ENCODE measurements at places on chromosomes 7 and 10.
A peak's percentile ranks its signal among the peaks of the same experiment; 100 is the strongest.

GRCh38 chr7:83827036-83827435 is 178.1 kb upstream of the SEMA3E start:
- no peak for DNase-seq

- DNase-seq, result no peak
Measured at GRCh38 chr10:63208986-63209385, 75.9 kb downstream of the NRBF2 start.

DNA sequence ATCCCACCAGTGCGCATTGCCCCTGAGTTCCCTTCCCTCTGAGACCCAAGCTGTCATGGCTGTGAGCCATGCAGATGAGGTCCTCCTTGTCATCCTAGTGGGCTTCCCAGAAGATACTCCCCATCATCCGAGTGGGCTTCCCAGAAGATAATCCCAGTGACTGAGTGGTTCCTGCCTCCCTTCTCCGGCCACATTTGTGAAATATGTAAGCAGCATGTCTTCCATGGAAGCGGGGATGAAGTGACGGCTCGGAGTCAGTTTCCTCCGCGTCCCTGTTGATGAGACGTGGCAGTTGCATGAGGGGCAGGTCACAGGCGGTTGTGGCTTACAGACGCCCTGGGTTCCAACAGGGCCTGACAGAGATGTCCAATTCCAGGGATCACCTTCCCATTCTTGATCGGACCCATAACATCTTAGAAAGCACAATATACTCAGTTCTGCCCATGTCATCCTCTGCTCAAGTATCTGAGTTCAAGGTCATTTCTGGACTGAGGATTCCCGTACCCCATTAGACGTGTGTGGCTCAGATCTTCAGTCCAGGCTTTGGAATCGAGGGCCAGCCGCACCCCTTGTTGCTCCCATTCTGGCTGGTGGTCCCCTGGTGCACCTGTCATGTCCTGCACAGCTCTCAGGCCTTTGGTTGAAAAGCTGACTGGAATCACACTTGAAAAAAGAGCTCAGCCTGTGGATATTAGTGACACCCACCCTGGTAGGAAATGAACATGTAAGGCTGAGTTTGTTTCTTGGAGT is 166.9 kb downstream of the PTPRN2 start:
- no peak for DNase-seq

- DNase-seq, result no peak
Measured at GRCh38 chr7:105811189-105811847, 65.1 kb downstream of the ATXN7L1 start.

DNA sequence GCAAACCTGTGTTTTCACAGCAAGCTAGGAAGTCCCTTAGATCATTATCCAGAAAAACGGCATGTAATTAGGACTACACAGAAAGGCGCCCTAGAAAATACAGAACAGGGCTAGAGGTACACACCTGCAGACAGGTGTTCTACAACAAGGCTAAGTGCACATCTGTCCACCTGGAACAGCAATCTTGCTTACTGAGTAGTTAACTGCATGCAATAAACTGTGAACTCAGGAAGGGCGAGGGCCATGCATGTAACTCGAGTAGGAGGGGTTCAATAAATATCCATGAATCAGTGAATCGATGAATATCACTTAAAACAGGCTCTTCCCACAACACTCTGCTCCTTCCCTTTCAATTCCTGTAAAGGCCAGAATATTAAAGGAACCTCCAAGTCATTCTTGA is 22.0 kb downstream of the FAM171A1 start:
- no peak for DNase-seq

- peak; percentile 83 for DNase-seq
Measured at GRCh38 chr7:131231381-131232220, 96.1 kb upstream of the MKLN1 start.

- DNase-seq, result no peak
Measured at GRCh38 chr10:58322072-58322834, 12.6 kb upstream of the UBE2D1 start.

DNA sequence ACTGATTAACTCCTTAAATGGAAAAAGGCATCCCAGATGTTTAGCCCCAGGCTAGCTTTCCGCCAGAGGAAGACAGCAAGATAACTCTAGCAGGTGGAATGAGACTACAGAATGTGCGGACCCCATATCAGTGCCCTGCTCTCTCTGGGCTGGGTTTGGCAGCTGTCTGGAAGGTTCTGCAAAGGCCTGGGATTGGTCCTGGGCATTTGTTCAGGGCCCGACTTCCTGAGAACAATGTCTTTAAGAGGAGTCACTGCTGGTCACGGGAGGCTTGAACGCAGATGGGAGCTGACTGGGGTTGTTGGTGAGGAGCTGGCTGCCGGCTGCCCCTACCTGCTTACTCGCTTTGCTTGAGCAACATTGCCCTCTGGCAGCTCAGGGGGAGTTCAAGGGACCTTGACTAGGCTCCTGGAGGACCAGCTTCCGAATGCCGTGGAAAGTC is 130.6 kb upstream of the BTBD16 start:
- no peak for DNase-seq

GRCh38 chr10:99357691-99358090 is 28.5 kb downstream of the CNNM1 start:
- no peak for DNase-seq

GRCh38 chr7:151877911-151878835 is 1.3 kb upstream of the PRKAG2 start:
- DNase-seq, result no peak

DNA sequence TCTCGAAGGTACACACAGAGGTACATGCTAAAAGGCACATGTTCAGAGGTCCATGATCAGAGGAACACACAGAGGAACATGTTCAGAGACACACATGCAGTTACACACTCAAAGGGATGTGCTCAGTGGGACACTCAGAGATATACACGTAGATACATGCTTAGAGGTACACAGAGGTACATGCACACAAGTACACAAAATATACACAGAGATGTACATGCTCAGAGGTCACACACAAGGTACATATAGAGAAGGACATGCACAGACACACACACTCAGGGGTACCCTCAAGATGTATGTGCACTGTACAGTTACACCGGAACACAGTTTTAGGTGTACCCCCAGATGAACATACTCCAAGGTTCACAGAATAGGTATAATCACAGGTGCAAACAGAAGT is 18.8 kb downstream of the NPC1L1 start:
- no peak for DNase-seq

- DNase-seq, result no peak
Measured at GRCh38 chr10:33306126-33306525, 28.3 kb downstream of the NRP1 start.

DNA sequence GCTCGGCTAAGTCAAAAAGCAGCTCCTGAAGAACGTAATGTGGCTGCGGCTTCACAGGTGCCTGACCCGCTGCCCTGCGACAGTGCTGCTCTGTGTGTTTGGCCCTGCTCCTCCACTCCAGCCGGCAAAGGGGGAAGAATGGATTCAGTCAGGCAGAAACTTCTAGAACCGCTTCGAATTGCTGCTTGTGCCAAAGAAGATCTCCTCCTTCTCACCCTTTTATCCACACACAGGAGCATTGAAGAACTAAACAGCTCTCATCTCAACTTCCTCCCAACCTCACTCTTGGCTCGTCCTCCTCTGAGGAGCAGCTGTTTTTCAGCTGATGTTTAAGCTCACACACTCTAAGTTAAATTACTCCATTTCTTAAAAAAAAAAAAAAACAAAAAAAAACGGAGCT is 651.4 kb downstream of the INHBA start:
- no peak for DNase-seq

DNA sequence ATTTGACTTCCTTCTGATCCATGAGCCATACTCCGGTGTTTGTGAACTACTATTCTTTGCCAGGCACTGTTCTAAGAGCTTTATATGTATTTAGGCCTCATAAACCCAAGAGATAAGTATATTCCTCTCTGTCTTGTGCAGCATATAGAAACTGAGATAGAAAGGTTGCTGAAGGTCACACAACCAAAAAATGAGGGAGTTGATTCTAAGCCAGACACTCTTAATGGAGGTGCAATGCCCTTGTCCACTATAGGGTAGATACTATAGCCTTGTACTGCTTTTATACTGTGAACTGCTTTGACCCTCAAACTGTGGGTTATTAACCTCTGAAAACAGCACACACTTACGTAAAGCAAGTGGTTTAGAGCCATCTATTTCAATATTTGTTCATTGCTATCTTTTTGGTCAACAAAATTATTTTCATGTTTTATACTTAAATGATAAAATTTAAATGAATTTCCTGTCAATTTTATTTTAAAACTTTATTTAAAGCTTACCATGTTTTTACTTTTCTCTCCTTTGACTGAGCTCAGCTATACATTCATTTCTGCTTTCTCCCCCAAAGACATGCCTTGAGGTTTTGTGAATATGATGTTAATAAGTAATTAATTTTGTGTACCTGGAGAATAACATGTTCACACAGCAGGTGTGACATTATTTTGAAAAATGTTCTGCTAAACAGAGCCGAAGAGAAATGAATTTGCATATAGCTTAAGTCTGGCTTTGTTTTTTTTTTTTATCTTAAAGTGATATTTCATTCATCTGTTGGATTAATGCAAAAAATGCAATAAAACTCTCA is 687.3 kb downstream of the DNAJB9 start:
- no peak for DNase-seq

DNA sequence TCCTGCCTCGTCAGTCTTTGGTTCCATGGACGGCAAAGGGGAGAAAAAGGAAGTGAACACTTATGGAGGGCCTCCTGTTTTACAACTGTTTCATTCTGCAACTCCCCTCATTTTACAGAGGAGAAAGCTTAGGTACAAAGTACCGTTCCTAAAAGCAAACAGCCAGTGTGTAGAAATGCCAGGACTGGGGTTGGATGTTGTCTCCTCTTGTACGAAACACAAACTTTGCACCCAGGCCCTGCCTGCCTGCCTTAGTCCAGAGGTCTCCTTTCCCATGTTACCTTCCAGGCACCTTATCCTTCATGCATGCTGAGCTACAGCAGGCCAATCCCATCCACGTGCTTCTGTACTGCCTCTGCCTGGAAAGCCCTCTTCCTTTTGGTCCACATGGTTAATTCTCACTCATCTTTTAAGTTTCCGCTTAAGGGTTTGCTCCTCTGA is 86.0 kb downstream of the ICA1 start:
- no peak for DNase-seq

DNA sequence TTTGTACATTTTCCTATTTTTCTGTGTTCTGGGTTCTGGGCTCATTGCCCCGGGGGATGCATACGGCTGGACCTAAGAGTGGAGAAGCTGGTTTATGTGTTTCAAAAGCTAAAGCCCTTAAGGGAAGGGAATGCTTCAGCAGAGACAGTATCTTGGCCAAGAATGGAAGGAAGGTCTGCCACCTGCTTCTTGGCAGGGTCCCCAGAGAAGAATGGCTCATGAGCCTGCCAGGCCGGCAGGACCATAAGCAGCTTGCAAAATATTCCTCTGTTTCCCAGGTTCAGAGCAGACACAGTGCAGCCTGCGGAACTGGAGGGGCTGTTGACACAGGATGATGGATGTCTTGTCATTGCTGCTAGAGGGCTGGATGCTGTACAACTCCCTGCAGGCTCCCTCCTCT is 7.8 kb upstream of the ABHD11 start:
- DNase-seq, result no peak

GRCh38 chr10:58697691-58698090 is 185.0 kb downstream of the BICC1 start:
- no peak for DNase-seq

GRCh38 chr10:76070916-76071315 is 639.5 kb downstream of the LRMDA start:
- DNase-seq, result no peak

- DNase-seq, result no peak
Measured at GRCh38 chr7:155119801-155120382, 49.8 kb downstream of the HTR5A start.

GRCh38 chr7:150408393-150409299 is 29.5 kb downstream of the ZNF775 start:
- DNase-seq, result no peak

DNA sequence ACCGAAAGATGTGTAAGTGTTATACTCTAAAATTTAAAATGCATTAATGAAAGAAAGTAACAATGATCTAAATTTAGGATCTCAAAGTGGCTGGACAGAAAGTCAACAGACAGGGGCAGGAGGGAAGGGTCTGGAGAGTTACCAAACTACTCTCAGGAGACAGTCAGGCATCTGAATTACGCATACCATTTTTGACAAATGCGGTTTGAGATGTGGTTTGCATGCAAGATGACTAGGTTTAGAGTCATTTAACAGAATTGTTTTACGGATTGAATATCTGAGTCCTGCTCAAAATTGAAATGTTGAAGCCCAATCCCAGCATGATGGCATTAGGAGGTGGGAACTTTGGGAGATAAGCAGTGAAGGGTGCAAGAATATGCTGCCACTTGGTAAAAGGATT is 314.1 kb downstream of the WDR11 start:
- DNase-seq, result no peak

DNA sequence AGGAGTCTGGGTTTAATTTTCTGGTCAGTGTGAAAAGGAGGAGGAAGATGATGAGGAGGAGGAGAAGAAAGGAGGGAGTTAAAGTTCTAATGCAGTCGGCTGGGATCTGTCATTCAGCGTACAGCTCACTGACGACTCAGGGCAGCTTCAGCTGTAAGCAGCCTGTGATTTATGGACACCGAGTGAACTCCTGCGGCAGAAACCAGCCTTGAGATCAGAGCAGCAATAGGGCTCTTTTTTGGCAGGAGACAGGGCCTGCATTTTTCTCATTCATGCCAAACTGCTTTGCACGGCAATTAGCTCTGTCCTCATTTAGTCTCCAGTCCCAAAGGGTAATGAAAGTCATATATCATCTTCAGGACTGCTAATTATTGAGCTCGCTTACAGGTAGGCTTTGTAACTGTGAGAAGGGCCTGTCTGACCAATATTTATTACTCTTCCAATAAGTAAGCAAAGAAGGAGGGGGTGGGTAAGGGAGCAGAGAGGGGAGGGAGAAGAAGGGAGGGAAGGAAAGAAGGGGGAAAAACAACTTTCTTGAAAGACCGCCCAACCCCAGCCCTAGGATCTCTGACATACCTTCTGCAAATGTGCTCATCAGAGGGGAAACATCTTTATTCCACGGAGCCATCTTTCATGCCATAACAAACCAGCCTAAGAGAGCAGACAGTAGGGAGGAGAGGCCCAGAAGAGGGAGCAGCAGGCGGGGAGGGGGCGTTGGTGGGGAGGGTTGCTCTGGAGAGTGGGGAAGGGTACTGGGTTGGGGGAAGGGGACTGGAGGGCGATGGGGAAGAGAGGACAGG is 48.1 kb upstream of the COMTD1 start:
- no peak for DNase-seq

Measured in CD4-positive, alpha-beta T cell (primary cell).